ENCODE measurements at places on chromosomes 3 and 15.

- DNase-seq, result no peak
Measured at GRCh38 chr3:123744064-123744463, 140.1 kb downstream of the MYLK start.

GRCh38 chr15:72732086-72732485 is 46.1 kb downstream of the BBS4 start:
- DNase-seq, result no peak

DNA sequence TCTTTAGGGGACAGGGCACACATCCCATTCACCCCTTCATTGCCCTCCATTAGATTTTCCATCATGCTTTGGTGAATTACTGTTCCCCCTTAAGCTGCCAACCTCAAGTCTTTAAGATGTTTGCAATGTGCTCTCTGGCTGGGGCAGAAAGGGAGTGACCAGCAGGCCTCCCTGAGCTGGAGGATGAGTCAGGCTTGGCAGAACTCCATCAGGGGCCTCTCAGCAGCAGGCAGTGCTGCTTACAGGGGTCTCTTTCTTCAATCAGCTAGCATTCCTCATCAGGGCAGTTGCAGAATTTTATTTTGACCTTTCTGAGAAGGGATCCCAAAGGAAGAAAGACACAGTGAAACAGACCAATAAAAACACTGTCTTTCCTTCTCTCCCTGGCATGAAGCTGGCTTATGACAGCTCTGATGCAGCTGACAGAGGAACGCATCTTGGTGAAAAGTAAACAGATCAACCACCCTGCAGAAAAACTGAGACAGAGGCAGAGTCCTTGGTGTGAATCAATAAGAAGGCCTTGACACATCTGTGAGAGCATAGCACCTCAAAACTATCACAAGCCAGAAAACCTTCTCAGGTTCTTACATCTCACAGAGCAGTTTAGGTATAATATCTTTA is 88.7 kb upstream of the MRPL3 start:
- DNase-seq, result no peak

GRCh38 chr15:75063338-75063737 is 39.9 kb downstream of the PPCDC start:
- DNase-seq, result no peak

- DNase-seq, result no peak
Measured at GRCh38 chr15:83312071-83312470, 27.6 kb upstream of the BNC1 start.
